Activated CD8-positive, alpha-beta T cell treated with anti-CD3 and anti-CD28 coated beads for 36 hours (primary cell): ENCODE measurements at places on chromosomes 7 and 10.
A peak's percentile ranks its signal among the peaks of the same experiment; 100 is the strongest.

DNA sequence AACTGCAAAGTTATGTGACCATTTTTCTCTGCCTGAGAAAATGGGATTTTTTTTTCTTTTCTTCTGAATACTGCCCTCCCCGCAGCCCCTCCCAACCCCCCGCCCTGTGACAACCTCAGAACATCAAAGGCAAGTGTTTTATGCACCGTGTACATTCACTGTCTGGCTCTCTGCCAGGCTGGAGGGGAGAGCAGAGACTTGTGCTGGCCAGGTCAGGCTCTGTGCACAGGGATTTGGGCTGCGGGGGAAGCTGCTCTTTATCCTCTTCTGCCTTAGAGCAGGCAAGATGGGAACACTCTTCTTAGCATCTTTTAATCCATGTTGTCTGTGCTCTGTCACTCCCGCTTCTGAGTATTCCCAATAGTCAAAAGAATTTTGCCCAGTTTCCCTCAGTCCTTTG lies 195.1 kb downstream of the CCSER2 start:
- DNase-seq, result no peak

DNA sequence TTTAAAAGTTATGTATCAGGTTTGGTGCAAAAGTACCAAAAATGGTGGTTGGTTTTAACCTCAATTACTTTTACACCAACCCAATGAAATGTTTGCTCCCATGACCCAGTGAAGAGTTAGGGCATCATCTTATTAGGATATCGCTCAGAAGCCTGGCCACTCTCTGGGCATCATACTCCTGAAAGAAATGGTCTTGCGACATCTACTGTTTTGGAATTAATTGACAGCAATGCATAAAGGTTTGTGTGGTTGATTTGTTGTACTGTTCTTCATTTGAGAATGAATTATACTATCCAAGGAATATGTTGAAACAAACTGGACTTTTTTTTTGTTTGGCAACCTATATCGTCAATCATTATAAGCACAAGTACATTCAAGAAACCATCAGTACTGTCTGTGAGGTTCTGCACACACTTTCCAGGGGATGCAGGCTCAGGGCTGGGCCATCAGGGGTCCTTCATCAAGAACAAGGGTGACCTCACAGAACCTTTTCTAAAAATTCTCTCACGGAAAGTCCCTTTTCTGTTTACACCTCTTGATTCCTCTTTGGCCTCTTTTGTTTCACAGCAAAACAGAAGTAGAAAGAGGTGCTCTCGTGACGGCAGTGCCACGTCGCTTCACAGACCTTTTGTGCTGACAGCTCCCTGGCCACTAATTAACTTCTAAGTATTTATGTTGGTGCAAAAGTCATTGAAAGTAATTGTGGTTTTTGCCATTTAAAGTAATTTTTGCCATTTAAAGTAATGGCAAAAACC lies 117.2 kb upstream of the KLF6 start:
- DNase-seq, result peak; percentile 68

DNA sequence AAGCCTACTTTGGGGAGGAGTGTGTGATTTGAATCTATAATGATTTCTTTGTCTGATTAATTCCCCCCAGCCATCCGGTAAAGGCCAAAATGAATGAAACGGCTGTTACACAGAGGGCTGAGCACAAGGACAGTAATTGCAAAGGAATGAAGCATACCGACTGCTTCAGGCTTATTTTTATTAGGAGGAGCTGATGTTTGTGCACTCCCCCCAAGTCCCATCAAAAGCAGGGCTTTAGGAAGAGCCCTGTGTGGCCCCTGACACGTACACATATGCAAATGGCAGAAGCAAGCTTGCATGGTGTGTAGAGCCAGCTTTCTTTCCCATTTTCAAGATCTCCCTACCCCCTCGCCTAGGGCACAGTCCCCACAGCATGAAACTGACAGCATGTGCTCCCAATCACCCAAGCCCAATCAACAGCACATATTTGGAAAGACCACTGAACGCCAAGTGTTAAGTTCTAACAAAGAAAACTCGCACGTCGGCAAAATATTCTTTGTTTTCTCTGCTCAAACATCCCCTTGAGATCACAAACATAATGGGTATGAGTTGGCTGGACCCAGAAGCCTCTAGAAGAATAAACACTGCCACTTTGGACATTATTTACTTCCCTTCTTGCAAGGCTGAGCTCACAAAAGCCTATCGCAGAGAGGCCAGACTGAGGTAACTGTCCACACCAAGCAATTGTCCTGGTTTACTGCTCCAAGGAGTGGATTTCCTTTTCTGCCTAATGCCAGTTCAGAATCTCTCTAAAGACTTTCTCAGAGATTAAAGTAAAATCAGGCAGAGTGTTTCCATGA lies 143.0 kb downstream of the CUBN start:
- DNase-seq, result no peak

DNA sequence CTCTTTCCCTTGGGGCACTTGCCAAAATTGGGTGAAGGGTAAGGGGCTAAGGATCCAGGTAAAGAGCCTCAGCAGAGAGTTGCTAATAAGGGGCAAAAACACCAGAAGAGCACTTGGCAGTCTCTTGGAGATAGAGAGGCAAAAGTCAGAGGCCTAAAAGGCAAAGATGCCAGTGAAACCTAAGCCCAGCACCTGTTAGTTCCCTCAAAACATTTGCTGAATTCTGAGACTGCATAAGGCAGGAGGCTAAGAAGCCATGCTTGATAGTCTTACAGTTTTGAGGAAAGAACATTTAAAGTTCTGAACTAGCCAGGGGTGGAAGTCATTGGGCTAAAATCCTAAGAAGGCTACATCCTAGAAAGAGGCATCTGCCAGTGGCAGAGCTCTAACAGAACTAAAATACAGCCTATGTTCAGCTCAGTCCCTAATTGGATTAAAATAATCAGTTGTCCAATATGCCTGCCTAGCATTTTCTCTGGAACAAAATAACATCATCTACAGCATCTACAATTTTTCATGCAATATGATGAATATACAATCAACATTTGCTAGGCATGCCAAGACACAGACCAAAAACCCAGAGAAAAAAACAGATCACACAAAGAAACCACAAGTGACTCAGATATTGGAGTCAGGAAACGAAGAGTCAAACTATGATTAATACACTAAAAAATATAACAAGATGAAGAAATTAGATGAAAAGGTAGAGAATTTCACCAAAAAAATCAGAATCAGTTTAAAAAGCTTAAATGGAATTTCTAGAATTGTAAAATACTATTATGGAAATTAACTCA lies 7.7 kb downstream of the HTR7 start:
- DNase-seq, result no peak

DNA sequence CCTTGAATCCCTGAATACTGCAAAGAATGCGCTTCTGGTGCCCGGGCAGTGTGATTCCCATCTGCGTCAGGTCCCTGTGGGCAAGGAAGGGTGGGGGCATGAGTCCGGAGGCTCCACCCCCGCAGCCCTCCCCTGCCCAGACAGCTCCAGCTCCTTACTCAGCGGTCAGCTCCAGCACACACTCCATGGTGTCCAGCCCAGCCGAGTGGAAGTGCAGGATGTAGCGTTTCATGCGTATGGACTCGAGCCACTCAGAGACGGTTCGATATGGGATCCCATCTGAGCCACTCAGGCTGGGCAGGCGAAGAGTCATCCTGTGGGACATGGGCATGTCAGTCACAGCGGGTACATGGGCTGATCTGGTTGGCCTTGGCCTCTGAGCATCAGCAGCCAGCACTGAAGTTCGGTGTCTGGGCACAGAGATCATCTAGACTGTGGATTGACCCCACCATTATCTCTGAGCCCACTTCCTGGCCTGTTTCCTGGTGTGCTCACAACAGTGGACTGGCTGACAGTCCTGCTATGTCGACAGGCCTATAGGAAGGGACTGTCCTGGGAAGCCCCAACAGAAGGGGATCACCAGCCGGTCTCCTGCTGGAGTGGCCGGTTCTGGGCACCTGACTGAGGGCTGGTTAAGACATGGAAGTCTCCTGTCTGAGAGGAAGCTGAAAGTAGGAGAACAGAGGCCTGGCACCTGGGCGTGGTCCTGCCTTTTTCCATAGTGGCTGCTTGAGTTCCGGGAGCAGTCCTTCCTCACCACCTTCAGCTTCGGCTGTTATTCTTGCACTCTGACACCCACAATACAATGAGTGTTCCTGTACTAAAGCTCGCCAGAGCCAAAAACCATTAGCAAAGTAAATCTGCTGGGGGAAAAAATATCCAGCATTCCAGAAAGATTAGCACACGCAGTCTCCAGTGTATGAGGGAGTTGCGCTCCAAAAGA lies 10.6 kb downstream of the ZYX start:
- no peak for DNase-seq

DNA sequence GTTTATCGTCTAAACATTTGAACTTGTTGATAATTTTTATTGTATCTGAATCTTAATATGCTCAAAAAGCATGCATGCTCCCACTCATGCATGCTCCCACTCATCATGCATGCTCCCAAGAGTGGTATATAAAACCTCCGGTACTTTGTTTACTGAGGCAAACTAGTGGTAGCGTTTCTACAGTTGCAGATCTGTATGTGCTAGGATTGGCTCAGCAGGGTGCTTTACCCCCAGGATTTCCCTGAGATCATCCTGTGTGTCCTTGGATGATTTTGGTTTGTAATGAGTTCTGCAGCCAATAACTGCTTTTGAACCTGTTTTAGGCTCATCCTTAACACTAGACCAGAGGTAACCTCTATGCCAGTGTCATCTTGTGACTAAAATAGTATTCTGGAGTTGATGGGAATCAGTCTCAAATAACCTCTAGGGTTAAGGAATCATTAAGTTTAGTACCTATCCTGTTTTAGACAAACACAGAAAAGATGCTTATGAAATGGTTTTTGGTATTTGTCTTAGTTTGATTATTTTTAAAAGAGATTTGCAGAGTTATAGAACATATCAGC lies 40.4 kb downstream of the PHTF2 start:
- no peak for DNase-seq

- DNase-seq, result no peak
Measured at GRCh38 chr10:72010234-72010973, 46.2 kb downstream of the CHST3 start.

- no peak for DNase-seq
Measured at GRCh38 chr7:75723444-75723843, 15.3 kb downstream of the HIP1 start.

- DNase-seq, result no peak
Measured at GRCh38 chr10:78184851-78185692, 151.4 kb downstream of the RPS24 start.

- no peak for DNase-seq
Measured at GRCh38 chr7:40909346-40909980, 774.7 kb downstream of the SUGCT start.

- peak; percentile 49 for DNase-seq
Measured at GRCh38 chr7:139681463-139681755, 96.4 kb downstream of the HIPK2 start.

DNA sequence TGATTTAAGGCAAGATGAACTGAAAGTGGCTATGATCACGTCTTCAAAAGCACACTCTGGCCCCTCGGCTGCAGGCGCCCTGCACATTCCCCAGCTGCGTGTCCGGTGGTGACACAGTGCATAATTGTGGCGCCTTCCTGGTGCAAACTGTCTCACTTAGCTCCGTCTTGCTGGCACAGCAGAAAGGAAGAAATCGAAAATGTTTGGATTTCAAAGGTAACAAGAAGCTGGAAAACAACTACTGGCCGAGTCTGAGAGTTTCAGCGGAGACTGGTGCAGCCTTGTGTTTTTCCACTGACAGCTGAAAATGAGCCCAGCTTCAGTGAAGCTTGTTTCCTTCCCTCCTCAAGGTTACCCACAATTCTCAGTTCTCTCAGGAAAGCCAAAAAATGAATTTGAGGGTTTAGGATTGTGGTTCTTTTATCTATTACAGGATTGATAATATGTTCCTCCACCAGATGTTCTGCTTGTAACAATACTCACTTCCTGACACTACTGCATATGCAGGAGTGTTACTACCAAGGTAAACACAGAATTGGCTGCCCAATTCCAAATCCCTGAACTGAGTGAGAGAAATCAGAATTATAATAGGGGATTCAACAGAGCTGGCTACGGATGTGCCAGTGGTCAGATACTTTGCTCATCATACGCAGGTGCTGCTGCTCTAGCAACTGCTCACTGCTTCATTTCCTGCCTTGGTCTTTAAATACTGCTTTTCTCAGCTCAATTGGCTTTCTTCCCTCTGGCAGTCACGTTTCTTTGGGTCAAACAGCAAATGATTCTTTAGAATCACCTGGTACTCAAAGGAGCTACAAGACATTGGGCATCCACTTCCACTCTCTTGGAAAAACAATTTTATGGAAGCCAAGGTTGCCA lies 63.7 kb downstream of the TRUB1 start:
- no peak for DNase-seq

GRCh38 chr10:24307116-24307515 lies 98.2 kb downstream of the KIAA1217 start:
- DNase-seq, result no peak

GRCh38 chr7:101717628-101718357 lies 88.7 kb upstream of the MYL10 start:
- no peak for DNase-seq

DNA sequence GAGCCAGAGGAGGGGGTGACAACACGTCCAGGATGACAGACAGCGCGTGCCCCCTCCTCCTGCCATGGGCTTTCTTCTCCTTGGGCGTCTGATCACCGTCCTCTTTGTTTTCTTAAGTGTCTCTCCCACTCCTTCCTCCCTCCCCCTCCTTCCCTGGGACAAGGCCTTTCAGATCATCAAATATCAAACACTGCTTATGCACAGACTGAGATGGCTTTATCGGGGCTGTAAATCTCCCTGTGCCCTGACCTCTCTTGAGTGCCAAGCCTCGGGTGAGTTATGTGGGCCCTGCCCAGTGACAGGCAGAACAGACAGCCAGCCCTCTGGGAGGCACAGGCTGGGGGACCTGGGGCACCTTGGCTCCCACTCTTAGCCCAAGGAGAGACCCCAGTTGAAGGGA lies 116.4 kb downstream of the C10orf105 start:
- DNase-seq, result no peak

DNA sequence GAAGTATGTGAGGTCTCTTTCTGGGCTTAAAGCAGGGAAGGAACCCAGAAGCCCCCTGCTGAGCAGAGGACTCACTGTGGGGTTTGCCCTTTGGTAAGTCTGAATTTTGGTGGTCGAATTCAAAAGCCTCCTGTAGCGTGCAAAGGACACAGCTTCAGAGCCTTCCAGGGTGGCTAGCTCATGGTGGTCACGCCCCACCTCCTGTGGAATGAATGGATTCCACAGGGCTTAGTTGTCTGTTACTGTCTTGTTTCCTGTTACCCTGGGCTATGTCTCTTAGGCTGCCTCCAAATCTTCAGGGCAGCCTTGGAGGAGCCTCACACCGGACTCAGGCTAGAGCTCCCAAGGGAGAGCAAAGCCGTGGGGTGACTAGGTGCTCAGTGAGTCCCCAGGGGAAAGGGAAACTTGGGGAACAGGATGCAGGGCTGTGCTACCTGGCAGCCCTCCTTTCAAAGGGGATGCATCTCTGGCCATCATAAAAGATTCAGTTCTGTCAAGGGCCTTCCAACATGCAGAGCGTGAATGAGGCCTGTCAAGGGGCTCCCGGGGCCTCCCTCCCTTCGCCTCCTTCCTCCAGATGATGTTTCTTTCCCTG lies 211.7 kb downstream of the CCSER2 start:
- DNase-seq, result no peak

DNA sequence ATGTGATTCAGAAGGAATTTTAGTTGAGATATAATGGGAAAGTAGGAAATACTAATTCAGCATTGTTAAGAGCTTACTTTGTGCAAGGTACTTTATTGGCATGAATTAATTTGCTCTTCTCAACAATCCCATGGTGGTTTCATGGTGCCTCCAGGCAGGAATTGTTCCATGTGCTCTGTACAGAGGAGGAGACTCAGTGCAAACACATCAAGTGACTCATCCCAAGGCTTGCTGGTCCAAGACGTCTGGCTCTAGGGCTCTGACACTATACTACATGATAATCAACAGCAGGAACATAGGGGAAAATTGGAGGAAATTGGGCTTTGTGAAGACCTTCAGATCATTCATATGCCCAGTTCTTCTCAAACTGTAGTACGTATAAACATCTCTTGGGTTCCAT lies 66.5 kb upstream of the PRKG1 start:
- no peak for DNase-seq
